ENCODE measurements at places on chromosomes 1 and 21.
A peak's percentile ranks its signal among the peaks of the same experiment; 100 is the strongest.

- no peak for DNase-seq
Observed at GRCh38 chr1:236010443-236010842, 54.4 kb downstream of the NID1 start.

- no peak for DNase-seq
Observed at GRCh38 chr1:192732787-192733186, 76.1 kb upstream of the RGS2 start.

GRCh38 chr1:235357485-235358373 is 9.5 kb upstream of the TBCE start:
- no peak for DNase-seq

GRCh38 chr1:7352364-7352763 is 418.7 kb upstream of the VAMP3 start:
- no peak for DNase-seq

GRCh38 chr1:20199403-20199802 is 13.1 kb upstream of the PLA2G2C start:
- DNase-seq, result no peak

GRCh38 chr1:69294171-69294570 is 273.6 kb upstream of the LRRC7 start:
- DNase-seq, result no peak

DNA sequence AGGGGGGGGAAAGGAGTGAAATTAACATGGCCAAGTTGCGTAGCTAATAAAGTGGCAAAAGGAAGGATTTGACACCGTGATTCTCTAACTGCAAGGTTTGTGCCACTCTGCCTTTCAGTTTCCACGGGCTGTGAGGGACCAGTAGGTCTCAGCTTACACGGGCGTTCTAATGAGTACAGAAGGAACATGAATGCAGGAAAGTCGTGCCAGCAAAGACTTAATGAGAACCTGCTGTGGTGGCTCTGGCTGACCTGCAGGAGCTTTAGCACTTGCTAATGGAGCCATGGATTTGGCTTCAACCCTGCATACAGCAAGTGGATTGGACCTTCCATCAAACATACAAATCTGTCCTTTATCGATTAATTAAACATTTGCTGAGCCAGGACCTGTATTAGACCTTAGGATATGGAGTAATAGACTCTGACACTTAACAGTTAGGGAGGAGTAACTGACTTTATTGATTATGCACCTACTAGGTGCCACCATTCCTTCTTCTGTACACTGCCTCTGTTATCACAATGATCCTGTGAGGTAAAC is 15.1 kb upstream of the PITHD1 start:
- DNase-seq, result no peak

DNA sequence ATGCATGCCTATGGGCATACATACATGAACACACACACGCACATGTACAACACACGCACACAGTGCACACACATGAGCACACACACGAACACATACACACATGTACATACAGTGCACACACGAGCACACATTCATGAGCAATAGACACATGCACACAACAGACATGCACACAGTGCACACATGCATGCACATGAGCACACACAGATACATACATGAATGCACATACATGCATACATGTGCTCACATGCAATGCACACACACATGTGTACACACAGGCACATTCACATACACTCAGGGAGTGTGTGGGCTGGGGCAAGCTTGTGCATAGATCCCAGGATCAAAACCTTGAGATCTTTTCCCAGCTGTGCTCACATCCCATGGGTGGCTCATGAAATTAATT is 18.9 kb downstream of the CRYAA start:
- DNase-seq, result no peak

- no peak for DNase-seq
Observed at GRCh38 chr1:206735553-206736031, 35.0 kb upstream of the IL19 start.

DNA sequence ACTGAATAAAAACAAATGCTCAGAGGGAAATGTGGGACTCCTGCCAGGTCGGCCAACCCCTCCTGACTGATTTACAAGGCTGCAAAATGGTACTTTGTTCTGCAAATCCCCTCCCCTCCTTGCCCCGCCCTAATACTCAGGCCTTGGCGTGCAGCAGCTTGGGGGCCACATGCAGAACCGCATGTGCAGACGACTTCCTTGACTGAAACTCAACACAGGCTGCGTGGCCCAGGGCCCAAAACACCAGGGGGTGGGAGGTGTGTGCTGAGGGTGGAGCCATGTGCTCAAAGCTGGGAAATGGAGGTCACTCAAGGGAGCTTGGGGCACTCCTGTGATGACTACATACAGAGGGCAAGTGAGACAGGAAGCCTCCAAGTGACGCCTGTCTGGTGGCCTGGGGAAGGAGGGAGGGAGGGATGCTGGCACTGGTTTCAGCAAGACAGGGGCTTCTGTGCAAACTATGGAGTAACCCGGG is 87.2 kb downstream of the MRPL37 start:
- DNase-seq, result no peak

DNA sequence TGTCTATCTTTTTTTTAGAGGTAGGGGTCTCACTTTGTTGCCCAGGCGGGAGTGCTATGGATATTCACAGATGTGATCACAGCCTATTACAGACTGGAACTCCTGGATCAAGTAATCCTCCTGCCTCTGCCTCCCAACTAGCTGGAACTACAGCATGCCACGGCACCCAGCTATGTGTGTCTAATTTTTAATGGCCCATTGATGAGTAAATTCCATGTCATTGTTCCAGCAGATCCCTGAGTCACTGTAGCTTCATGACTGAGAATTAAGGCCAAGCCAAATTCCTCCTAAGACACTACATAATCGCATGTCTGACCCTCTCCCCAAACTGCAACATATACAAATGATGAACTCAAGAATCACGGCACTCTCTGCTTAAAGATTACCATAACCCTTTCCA is 84.2 kb upstream of the RGS2 start:
- DNase-seq, result no peak

DNA sequence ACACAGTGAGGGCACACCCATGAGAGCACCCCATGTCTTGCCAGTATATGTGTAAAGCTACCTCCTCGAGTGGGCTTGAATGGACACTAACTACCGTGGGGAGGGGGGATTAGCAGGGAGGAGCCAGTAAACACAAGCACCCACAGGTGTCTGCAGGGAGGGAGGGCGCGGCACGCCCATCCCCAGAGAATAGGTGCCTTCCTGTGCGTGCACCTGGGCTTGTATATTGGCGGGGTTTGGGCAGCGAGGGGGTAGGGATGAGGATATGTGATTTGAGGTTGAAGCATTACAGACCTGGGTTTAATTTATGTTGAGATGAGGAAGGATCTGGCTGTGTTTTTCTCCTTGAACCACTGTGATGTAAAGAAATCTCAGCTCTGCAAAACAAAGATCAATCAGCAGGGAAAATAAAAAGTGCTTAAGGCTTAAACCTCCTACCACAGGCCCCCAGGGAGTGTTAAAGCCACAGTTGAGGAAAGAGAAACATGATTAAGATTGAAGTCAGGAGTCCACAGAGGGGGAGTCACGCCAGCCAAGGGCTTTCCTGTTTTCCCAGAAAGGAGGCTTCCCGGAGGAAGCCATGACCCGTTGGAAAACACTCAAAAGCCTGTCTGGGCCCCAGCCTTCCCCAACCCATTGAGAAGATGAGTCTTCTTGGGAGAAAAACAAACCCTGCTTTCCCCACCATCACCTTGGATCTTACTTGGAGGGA is 80.0 kb downstream of the CAMK2N1 start:
- no peak for DNase-seq

GRCh38 chr1:93908394-93909145 is 660 bp downstream of the GCLM start:
- no peak for DNase-seq

DNA sequence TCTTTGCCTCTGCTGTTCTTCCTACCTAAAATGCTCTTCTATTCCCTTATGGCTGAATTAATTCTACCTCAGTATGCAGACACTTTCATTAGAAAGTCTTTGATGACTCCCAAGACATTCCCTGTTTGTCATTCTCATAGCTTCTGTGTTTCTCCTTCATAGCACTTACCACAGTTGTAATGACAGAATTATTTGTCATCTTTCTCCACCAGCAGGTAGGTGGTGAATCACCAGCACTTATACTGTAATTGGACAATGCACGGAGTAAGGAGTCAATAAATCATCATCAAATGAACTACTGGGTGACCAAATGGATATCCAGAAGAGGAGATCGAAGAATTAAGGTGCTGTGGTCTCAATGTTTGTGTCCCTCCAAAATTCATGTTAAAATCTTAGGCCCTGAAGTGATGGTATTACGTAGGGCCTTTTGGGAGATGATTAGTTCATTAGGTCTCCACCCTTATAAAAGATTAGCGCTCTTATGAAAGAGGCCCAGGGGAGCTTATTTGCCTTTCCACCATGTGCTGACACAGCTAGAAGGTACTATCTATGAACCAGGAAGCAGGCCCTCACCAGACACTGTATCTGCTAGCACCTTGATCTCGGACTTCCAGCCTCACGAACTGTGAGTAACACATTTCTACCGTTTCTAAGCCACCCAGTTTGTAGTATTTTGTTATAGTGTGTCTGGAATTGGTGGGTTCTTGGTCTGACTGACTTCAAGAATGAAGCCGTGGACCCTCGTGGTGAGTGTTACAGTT is 2.4 kb upstream of the CCT8 start:
- no peak for DNase-seq

GRCh38 chr1:43822040-43822690 is 111.4 kb upstream of the ARTN start:
- DNase-seq, result peak; percentile 60

DNA sequence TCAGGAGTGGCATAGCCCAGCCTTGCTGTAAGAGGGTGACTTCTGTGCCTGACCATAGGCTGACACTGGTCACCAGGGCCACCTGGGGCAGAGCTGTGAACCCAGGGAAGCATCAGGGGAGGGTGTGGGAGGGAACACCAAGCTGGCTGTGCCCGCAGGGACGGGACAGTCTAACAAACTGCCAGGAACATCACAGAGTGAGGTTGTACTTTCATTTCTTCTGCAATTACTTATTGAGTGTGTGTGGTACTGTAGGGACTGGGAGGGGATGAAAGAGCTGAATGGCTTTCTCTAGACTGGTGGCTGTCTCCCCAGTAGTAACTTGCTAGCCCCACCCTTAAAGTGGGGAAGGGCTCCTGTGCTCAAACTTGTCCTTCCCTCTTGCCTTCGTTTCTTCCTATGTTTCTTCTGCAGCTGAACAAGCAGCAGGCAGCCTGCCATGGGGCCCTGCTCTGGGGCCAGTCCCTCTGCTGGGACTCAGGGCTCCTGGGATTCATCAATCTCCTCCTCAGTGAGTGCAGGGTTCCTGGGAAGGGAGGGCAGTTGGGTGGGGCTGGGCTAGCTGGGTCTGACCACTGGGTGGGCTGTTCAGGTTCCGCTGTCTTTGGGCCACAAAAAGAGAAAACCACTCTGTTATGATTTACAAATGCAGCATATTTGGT is 39.7 kb upstream of the ETV3 start:
- DNase-seq, result no peak

GRCh38 chr1:234887016-234887900 is 241.4 kb downstream of the TOMM20 start:
- no peak for DNase-seq

DNA sequence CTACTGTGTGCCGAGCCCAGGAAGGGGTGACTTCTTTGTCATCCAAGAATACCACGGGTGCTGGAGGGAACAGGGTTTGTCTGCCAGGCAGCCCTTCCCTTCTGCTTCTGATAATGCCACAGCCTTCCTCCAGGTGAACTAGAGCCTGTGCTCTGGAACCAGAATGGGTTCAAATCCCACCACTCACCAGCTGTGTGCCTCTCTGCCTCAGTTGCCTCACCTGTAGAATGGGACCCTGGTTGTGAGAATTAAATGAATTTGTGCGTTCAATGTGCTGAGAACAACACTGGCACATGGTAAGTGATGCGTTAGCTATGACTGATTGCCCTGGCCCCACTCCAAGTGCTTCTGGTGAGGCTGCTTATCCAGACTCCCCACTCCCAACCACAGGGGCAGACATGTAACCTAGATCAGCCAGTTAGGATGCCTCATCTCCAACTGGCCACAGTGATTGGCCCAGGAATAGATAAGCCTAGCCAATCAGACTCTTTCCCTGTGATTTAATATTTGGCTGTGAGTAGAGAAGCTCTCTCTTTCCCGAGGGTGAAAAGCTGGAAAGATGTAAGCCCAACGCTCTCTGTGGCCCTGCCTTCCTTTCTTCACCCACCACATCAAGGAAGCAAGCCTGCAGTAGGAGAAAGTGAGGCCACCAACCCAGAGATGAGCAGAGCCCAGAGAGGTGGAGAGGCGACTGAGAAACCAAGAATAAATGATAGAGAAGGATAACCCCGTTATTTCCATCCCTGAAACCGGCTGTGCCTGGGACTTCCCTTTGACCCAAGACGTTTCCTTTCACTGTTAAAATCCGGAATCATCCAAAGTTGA is 20.8 kb upstream of the LAPTM5 start:
- no peak for DNase-seq

- DNase-seq, result no peak
Observed at GRCh38 chr1:169090308-169090899, 16.1 kb upstream of the ATP1B1 start.

DNA sequence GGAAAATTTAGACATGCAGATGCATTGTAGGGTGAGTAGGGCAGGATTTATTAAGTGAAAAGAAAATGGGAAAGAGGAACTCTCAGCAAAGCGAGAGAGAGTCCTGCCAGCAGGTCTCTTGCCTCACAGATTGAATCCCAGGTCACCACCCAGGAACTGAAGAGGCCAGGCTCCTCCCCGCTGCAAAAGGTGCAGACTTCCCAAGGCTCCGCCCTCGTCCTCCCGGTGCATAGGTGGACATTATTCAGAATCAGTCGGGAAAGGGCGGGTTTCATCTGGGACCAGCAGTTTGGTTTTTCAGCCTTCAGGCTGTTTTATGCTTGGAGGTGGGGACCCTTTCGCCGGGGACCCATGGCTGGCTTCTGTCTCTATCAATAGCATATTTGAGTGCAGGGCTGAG is 41.6 kb upstream of the APP start:
- DNase-seq, result no peak

DNA sequence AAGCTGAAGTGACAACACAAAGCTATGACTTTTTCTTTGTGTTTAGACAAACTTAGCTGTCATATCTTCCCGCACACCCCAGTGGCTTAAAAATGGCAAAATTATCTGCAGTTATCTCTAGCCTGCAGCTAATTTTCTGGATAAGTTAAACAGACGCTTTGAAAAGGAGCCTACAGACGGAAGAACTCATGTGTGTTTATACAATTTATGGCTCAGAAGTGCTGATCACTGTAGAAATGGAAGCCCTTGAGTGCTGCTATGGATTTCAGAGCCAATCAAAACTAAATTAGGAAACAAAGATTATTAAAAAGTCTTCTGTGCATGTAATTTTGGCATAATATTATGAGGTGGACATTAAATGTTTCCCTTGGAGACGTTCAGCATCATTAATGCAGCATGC is 11.6 kb downstream of the NTNG1 start:
- no peak for DNase-seq

- DNase-seq, result no peak
Observed at GRCh38 chr1:36602184-36602583, 119.5 kb upstream of the CSF3R start.

DNA sequence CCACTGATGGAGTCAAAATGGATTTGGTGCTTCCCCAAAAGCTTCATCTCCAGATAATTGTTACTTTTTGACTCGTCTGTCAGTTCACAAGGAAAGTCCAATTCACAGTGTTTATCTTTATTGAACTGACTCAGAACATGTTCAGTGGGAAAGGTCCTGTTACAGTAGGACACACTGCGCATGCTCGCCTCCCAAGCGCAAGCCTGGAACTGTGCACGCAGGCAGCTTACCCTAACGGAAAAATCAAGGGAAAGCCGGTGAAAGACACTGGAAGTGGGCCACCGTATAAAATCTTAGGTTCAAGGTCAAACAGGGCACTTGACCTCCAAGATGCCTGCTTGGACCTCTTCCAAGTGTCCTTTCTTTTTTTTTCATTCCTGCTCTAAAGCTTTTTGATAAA is 174.6 kb downstream of the USP25 start:
- no peak for DNase-seq

GRCh38 chr1:14881775-14882672 is 271.5 kb upstream of the TMEM51 start:
- no peak for DNase-seq
